HS-5 (cell line): ENCODE measurements at places on chromosomes 5 and 9.

DNA sequence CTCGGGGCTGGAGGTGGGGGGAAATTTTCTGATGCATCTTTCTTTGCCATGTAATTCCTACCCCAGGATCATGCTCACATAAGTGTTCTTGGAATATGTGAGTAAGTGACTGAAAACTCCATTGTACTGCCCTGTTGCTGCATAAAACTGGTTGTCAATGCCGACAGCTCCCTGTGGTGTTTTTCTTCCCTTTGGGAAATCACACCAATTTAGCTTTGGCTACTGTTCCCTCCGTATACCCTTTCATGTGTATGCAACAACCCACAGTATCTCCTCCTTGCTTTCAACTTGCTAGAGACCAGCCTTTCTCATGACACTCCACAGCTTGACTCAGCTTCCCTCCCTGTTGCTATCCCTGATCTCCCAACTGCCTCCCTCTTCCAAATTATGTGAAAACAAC, 240.6 kb downstream of the TRIM32 start:
- no peak for DNase-seq

GRCh38 chr9:38718148-38718547, 1.8 kb downstream of the FAM240B start:
- no peak for DNase-seq

GRCh38 chr9:99595796-99596195, 225.9 kb upstream of the NR4A3 start:
- DNase-seq, result no peak

DNA sequence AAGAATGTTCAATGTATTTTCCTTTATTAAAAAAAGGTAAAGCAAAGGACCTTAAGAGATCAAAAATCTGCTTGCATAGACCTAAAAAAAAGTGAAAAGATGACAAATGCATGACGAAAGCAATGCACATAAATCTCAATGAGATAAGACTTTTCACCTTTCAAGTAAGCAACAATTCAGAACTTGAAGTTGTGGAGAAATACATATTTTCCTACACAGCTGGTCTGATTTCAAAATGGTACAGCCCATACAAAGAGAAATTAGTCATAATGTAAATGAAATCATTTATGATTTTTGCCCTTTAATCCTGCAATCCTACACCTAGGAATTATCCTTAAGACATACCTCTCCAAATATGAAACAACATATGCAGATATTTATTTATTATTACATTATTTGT, 568.0 kb downstream of the ANXA1 start:
- no peak for DNase-seq

GRCh38 chr9:129566563-129567266, 54.2 kb downstream of the C9orf50 start:
- DNase-seq, result no peak
